Fibroblast of villous mesenchyme (primary cell): ENCODE measurements at places on chromosomes 6 and 20.

GRCh38 chr6:88870717-88871330, 92.6 kb downstream of the RNGTT start:
- DNase-seq, result peak; percentile 75

GRCh38 chr6:139655783-139656705, 281.6 kb upstream of the CITED2 start:
- DNase-seq, result no peak

- DNase-seq, result peak; percentile 53
Measured at GRCh38 chr20:34708621-34709043, 4.5 kb downstream of the TP53INP2 start.

GRCh38 chr6:132490024-132490423, 22.9 kb downstream of the STX7 start:
- no peak for DNase-seq

DNA sequence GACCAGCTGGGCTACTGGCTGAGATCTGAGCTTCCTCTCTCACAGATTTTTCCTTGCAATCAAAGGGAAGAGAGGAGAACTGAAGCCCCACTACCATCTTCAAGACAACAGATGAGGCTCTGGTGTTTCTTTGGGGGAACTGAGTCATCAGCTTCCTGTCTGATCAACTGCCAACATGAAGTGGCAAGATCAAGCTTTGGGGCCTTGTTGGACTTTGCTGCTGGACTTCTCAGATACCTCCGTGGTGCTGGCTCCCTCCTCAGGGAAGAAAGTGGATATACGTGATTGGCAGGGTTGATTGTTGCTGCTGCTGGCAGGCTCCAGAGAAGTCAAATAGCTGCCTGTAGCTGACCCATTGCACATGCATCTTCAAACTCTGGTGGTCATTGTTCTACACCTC, 3.6 kb upstream of the TOX2 start:
- DNase-seq, result peak; percentile 59

- DNase-seq, result no peak
Measured at GRCh38 chr20:6295867-6296256, 173.0 kb upstream of the FERMT1 start.

DNA sequence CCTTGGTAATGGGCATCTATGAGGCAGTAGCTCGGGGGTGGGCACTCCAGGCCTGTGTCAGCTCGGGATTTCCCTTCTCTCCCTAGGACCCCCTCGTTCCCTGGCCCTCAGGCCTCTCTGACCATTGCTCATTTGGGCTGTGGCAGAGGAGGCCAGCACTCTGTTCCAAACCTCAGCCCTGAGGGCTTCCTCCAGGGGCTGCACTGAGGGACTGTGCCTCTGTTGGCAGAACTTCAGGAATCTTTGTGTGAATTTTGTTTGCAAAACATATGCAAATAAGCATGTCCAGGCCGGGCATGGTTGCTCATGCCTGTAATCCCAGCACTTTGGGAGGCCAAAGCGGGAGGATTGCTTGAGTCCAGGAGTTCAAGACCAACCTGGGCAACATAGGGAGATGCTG, 11.0 kb downstream of the PACSIN1 start:
- DNase-seq, result no peak

DNA sequence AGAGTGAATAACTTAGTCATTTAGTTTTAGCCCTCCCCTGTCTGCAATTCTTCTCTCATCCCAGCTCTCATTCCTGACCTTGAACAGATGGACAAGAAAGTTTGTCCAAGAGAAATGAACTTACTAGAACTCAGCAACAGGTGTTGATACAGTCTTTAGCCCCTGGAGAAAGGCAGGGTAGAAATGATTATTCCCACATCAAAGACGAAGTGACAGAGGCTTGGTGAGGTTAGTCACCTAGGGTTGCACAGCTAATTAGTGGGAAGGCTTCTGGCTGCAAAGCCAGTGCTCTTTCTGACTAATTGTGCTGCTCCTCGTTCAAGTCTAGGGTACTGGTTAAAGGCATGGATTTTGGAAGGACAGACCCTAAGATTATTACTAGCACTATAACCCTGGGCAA, 4.5 kb downstream of the ZDHHC14 start:
- no peak for DNase-seq

- no peak for DNase-seq
Measured at GRCh38 chr20:57878786-57879424, 169.1 kb upstream of the PMEPA1 start.

GRCh38 chr20:44656448-44656847, 4.9 kb upstream of the ADA start:
- no peak for DNase-seq

- DNase-seq, result no peak
Measured at GRCh38 chr6:24547243-24547642, 52.5 kb downstream of the ALDH5A1 start.

GRCh38 chr20:34862724-34863123, 9.9 kb downstream of the GGT7 start:
- no peak for DNase-seq

GRCh38 chr6:3455147-3455568, 1.7 kb downstream of the SLC22A23 start:
- no peak for DNase-seq

- no peak for DNase-seq
Measured at GRCh38 chr20:25279403-25279802, 31.5 kb downstream of the PYGB start.

DNA sequence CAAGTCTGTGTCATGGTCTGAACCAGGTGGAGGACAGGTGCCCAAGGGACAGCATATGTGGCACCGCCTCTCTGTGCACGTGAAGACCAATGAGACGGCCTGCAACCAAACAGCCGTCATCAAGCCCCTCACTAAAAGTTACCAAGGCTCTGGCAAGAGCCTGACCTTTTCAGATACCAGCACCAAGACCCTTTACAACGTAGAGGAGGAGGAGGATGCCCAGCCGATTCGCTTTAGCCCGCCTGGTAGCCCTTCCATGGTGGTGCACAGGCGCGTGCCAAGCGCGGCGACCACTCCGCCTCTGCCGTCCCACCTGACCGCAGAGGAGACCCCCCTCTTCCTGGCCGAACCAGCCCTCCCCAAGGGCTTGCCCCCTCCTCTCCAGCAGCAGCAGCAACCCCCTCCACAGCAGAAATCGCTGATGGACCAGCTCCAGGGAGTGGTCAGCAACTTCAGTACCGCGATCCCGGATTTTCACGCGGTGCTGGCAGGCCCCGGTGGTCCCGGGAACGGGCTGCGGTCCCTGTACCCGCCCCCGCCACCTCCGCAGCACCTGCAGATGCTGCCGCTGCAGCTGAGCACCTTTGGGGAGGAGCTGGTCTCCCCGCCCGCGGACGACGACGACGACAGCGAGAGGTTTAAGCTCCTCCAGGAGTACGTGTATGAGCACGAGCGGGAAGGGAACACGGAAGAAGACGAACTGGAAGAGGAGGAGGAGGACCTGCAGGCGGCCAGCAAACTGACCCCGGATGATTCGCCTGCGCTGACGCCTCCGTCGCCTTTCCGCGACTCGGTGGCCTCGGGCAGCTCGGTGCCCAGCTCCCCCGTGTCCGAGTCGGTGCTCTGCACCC, 109.5 kb upstream of the RAB32 start:
- DNase-seq, result no peak

GRCh38 chr6:37783856-37784584, 35.5 kb upstream of the ZFAND3 start:
- peak; percentile 46 for DNase-seq

DNA sequence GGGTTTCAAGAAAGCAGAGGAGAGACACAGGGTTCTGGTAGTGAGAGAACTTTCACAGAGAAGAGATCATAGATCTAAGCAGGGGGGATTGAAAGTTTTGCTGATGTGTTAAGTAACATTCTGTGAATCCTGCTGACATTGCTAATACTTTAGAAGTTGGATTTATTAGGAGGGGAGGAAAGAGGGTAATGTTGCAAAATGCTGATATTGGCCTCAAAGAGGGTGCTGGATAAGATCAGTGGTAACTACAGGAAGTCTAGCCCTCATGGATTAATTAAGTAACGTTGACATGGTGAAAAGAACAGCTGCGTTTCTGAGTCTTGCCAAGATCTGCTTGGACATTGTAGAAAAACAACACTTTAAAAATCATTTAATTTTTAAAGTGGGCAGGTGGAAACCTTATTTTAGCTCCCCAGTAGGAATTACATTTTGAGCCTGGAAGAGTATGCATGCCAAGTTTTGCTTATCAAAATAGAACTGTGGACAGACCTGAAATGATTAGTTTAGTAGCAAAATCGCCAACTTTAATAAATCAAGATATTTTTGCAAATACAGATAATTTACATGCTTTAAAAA, 606.0 kb upstream of the HTR1E start:
- no peak for DNase-seq

GRCh38 chr20:3313683-3314065, 74.7 kb upstream of the SLC4A11 start:
- no peak for DNase-seq

DNA sequence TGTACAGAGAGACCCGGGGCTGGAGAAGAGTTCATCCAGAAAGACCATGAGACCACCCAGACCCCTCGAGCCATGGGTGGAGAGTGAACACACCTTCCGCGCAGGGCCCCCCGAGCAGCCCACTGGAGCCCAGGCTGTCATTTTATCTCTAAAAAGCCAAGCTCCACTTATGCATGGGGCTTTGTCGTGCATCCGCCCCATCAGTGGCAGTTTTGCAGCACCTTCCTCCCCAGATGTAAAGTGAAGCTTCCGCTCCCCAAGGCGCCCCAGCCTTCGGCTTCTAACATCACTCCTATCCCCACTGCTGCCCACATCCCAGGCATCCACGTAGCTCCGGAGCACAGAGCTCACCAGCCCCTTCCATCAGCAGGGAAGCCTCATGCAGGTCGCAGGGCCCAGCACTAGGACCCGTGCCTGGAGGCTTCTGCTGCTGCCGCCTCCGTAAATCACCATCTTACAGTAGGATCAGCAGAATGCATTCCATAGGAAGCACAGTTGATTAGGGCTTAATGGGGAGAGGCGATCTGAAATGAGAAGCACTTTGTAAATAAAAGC, 301.1 kb downstream of the TAF4 start:
- no peak for DNase-seq

GRCh38 chr6:148906386-148906785, 159.6 kb downstream of the UST start:
- DNase-seq, result no peak

DNA sequence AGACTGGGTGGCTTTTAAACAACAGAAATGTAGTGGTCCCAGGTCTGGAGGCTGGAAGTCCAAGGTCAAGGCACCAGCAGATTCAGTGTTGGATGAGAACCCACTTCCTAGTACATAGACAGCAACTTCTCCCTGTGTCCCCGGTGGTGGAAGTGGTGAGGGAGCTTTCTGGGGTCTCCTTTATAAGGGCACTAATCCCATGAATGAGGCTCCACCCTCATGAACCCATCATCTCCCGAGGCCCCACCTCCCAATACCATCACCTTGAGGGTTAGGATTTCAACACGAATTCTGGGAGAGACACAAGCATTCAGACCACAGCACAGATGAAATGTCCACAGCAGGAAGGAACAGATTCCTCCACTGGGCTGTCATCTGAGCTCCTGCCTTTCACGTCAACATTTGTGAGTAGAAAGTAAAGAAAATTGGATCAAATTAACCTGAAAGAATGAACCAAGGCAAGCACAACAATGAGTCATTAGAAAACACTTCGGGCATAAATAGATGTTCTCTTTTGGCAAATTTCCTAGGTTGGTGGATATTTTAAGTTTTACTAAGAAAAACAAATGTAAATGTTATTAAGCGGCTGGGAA, 130.7 kb downstream of the RNASET2 start:
- DNase-seq, result peak; percentile 42

DNA sequence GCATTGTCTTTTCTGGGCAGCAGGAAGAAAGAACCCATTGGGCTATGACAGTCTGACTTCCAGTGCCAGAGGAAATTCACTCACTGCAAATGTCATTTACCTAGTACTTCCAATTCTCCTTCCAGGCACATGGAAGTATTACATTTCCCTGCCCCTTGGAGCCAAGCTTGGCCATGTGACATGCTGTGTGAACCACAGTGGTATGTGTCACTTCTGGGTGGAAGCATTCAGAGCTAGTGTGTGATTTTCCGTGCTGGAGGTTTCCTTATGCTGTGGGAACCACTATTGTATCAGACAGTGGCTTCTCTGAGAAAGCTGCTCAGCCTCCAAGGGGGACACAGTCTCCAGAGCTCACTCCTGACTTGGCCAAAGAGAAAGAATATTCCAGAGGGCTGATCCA, 387.6 kb downstream of the CDC5L start:
- no peak for DNase-seq

DNA sequence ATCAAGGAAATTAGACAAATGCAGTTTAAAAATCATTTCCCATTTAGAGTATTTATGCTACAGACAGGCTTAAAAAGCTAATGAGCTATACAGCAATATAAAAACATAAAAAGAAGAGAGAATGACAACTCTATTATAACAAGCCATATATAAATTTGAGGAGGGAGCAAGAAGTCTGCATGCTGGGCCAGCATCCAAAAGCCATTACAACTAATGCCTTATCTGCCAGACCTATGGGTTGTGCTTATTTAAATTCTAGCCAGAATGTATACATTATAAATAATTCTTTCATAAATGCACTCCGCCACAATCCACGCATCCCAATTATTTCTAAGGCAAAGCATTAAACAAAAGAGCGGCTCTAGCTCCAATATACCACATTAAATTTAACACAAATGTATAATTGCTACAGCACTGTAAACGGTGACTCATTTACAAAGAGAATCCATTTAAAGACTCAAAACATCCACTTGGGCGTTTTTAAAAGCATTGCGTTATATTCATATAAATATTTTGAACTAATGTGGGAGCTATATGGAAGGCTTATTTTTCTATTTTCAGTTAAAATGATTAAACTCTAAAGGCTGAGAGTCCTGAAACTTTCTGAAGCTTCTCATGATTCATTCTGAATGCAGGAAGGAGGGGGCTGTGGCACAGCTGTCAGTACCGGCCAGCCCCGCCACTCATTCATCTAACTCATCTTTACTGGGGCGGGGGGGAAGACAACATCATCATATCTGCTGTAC, 37.7 kb upstream of the RAB22A start:
- no peak for DNase-seq

DNA sequence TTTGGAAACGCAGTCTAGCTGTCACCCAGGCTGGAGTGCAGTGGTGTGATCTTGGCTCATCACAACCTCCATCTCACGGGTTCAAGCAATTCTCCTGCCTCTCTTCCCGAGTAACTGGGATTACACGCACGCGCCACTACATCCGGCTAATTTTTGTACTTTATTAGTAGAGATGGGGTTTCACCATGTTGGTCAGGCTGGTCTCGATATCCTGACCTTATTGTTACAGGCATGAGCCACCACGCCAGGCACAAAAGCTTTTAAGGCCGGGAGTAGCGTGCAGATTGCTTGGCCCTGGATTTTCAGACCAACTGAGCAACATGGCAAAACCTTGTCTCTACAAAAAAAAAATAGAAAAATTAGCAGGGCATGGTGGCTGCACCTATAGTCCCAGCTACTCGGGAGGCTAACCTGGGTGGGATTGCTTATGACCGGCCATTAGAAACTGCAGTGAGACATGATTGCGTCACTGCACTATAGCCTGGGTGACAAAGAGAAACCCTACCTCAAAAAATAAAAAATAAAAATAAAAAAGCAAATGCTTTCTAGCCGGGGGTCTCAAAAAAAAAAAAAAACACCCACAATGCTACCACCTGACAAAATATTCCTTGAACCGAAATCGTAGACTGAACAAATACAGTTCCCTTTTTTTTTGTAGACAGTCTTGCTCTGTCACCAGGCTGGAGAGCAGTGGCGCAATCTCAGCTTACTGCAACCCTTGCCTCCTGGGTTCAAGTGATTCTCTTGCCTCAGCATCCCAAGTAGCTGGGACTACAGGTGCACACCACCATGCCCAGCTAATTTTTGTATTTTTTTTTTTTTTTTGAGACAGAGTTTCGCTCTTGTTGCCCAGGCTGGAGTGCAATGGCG, 15.0 kb downstream of the RBM39 start:
- no peak for DNase-seq

- no peak for DNase-seq
Measured at GRCh38 chr6:168384045-168385036, 56.6 kb upstream of the SMOC2 start.

- DNase-seq, result peak; percentile 80
Measured at GRCh38 chr6:28589234-28589956, 63.7 kb downstream of the GPX5 start.
